NCI-H1436 treated with DMSO at 0.1 percent for 48 hours (cell line): ENCODE measurements at places on chromosomes 2 and 18.

- DNase-seq, result no peak
Observed at GRCh38 chr2:50318147-50318546, 713.8 kb downstream of the NRXN1 start.

DNA sequence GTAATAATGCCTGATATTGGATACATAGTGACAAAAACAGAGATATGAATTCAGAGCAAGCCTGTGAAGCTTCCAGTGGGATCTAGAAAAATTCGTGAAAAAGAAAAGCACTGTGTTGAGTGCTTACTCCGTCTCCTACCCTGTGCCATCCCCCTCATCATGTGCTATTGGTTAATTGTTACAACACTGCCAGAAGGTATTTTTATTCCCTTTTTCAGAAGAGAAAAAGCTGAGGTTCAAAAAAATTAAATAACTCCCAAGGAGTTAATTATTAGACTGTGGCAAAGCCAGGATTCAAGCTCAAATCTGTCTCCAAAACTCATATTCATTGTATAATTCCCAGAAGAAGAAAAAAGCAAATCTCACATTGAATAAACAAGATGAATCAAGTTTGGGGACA lies 735.5 kb upstream of the ACVR2A start:
- DNase-seq, result no peak

DNA sequence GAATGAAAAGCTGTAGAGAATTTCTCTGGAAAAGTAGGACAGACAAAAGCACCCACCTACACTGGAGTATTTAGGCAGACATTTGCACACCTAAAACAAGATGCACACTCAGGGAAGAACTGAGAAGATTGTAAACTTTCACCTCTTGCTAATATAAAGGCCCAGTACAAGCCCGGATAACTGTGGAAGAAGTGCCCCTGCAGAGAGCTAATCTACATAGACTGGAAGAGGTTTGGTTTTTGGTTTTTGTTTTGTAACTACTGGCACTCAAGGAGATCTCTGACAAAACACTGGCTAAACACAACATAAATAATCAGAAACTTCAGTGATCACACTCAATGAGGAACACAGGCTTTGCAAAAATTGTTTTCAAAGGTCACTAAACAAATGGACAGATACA lies 782.2 kb upstream of the SLC8A1 start:
- DNase-seq, result no peak

- no peak for DNase-seq
Observed at GRCh38 chr18:10973567-10974203, 175.7 kb downstream of the PIEZO2 start.

DNA sequence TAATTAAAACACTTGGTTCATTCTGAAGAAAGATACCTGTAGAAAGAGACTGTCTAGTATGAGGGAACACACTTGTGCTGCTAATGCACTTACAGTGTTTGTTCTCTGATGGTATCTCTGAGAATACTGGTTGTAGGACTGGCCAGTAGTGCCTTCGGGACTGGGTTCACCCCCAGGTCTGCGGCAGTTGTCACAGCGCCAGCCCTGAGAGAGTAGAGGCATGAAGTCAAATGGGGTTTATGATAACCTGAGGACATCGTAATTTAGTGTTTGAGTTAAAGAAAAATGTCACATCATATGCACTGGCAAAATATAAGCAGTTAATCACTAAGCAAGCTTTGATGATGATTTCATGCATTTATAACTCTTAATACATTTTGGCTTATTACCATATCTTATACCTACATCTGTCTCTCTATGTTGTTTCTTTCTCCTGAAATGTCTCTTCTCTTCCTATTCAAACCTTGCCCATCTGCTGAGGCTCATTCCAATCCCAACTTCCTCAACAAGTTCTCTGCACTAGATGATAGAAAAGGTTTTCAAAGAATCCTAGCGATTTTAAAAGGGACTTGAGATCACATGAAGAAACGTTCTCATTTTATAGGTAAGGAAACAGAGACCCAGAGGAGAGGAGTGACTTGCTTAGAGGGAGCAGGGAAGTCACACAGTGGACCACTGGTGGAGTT lies 50.2 kb downstream of the ATIC start:
- no peak for DNase-seq

DNA sequence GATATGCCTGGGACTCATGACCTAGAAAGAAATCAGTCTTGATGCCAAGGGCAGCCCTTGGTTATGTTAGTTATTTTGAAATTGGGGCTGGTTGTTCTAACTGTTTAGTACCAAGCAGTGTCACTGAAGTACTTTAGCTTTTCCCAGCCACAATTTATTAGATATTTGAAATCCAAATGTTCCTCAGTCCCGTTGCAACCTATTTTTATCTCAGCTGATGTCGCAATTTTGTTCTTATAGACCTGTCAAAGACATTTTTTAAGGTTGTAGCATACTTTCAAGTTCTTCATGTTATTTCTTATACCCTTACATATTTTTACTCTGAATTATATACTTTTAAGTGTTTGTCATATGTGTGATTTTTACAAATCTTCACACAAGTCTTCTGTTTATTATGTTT lies 100.1 kb downstream of the LRP1B start:
- DNase-seq, result no peak

DNA sequence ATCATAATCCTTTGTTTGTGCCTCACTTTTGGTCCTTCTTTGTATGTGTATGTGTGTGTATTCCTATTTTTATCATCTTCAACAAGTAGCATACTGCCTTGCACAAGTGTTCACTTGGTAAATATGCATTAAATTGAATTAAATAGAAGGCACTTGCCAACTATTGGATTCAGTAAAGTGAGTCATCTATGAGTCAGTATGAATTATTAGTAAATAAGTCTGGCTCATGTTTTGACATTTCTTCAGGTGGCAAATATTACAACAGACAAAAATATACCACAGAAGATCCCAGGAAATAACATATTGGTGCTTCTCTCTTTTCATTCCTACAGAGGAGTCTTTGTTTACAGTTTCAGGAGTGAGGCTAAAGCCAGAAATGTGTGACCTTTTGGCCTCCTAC lies 84.1 kb downstream of the CDK15 start:
- DNase-seq, result no peak

DNA sequence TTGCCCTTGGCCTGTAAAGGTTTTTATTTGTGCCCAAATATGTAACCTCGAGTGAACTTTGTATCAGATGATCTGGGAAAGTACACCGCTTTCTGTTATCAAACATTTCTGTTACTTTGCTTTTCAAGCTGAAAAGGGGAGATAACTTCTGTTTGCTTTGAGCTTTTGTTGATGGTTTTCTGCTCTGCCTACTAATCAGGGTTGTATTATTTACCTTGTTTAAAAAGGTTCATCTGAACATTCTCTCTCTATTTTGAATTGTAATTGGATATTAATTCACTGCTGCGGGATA lies 79.4 kb downstream of the XRCC5 start:
- DNase-seq, result no peak

DNA sequence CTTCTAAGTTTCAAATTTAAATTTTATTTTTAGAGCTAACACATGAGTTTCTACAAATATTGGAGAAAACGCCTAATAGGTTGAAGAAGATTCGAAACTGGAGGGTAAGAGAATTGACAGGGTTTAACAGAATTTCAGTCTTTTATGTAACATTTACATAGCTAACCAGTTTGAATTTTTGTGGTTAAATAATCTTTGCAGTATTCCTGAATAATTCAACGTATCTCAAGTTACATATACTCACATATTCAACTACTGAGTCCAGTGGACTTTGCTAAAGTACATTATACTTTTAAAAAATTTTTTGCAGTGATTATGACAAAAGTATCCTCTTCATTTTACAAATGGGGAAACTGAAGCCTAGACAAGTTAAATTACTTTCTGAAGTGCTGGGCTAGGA lies 34.0 kb downstream of the CCNT2 start:
- no peak for DNase-seq

GRCh38 chr2:217919781-217920351 lies 82.9 kb downstream of the TNS1 start:
- DNase-seq, result no peak

DNA sequence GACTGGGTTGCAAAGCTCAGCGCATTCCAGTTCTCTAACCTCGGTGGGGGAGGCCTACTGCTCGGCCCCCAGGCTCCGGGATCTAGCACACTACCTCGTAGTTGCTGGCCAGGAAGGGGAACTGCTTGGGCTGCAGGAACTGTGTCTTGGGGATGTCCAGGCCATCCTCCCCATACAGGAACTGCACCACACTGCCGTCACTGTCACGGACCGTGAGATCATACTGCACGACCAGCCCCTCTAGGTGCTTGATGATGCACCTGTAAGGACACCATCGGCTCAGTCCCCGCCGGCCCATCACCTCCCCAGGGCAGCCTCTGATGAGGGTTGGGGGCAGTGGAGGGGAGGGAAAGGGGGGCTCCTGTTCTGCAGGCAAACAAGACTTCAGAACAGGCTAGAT lies 61.6 kb downstream of the POLR1A start:
- DNase-seq, result no peak

- no peak for DNase-seq
Observed at GRCh38 chr18:52227536-52227935, 112.5 kb upstream of the DCC start.

- no peak for DNase-seq
Observed at GRCh38 chr18:45760462-45761036, 36.6 kb downstream of the SLC14A1 start.

- no peak for DNase-seq
Observed at GRCh38 chr18:78540636-78541529, 438.7 kb upstream of the SALL3 start.

DNA sequence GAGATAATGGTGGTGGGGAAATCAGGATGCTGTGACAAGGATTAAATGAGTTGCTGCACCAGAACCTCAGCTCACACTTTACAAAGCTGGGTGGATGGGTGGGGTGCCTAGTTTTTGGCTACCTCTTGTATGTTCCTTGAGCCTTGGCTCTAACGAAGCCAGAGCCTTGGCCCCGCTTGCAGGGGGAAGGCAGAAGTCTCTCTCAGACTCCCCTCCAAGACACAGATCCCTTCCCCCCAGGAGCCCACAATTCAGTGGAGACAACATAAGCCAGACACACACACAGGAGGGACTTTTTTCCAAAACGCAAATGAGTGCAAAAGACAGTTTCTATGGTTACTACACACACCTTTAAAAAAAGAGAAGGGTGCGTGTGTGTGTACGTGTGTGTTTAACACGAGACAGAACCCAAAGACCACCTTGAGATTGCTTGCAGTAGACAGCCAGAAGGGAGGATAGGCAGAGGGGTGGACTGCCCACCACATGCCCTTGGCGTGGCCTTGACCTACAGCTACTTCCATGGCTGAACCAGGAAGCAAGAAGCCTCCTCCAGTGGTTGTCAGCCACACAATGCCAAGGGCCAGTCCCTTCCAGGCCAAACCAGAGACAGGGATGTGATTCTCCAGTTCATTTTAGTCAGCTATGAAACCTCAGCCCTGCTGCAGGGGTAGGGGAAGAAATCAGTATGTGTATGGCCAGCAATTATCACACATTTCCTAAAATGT lies 70.3 kb downstream of the BCL2L11 start:
- DNase-seq, result no peak

GRCh38 chr2:159119652-159120257 lies 151.3 kb downstream of the TANC1 start:
- DNase-seq, result no peak

DNA sequence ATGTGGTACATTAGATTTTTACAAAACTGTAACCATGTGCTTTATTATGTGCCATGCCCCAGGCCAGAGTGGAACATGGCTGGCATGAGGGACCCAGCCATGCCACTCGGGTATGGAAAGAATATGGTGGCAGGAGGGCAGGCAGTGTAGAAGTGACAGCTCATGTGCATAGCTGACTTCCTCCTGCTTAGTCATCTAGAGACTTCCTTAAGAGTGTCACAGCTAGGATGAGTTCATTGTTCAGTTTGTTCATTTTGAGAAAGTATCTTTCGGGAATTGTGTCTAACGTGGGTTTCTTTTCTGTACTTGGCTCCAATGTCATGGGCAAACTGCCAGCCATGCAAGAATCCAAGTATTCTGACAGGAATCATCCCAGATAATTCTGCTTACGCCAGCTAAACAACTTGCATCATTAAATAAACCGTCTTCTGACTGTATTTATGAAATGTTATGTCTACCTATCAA lies 94.3 kb upstream of the ITGB6 start:
- no peak for DNase-seq

DNA sequence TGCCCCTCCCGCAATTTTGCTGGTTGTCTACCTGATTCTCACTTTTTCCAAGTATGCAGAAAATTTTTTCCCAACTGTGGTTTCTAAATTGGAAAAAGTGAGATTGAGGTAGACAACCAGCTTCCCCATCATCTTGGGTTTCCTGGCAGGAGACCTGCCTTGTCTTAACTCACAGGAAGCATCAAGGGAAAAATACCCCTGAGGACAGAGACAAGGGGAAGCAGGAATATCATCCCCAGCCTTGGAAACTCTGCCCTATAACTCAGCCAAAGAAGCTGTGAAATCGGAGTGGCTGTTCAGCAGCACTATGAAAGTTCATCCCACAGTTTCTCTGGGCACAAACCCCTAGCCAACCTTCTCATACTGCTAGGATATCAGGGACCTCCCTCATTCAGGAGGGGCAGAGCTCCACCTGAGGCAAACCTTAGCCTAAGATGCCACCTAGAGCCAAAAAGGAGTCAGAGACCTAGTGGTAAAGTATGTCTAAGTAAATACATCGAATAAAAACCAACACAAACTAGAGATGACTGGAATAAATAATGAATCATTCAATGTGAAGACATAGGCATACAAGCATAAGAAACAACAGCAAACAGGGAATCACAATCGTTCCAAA lies 68.2 kb downstream of the ZSWIM2 start:
- no peak for DNase-seq

DNA sequence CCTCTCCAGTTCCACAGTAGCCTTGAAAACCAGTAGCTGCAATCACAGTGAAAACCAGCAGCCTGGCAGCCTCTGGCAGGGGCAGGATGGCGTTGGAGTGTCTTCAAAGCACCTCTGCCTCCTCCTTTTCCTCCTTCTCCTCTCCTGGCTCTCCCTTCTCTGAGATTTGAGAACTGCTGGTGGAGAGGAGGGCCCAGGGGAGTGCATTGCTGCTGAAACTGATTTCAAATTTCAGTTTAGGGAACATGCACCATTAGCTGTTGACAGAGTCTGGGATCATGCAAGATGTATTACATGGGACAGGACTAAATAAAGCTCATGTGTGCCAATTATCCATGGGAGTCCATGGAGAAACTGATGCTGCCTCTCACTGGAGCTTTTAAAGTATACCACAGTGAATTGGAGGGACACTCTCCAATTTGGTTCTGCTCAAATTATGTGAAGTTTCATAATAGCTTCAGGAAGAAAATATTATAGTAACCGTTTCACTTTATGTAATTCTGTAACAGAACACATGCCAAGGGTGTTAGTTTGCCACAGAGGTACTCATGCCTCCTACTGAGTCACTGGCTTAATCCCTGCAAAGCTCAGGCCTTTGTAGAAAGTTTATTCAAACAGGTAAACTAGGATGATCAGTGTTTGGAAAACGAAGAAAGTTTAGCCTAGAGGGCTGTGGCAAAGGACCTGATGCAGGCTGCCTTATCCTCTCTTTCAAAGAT lies 146.1 kb downstream of the PRPF40A start:
- no peak for DNase-seq

- DNase-seq, result no peak
Observed at GRCh38 chr2:173159791-173160463, 84.3 kb downstream of the MAP3K20 start.
